ENCODE measurements at places on chromosomes 11 and 22. TPM values are rescaled to one million over a fixed set of nuclear protein-coding genes. Genes with fewer than 3 reads are reported as not detected.

DNA sequence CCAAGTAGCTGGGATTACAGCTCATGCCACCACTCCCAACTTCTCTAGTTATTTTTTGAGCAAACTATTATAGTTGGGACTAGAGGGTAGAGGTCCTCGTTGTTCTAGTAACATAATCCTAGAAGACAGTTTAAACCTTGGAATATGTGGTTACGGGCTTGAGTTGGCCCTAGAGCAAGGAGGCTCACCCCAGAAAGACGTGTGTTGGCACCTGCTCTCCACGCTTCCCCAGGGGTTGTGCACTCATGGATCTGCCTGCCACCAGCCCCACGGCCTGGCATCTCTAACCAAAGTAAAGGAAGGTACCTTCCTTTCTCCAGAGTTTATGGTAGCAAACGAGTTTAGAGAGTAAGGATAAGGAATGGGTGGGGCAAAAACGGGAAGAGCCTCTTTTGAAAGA, 79.0 kb downstream of the SCN3B start:
- no peak for DNase-seq

GRCh38 chr22:20866736-20867135, 7.9 kb downstream of the SNAP29 start:
- DNase-seq: no peak

GRCh38 chr11:87263264-87263838, 225.6 kb downstream of the TMEM135 start:
- no peak for DNase-seq

- DNase-seq: no peak
Observed at GRCh38 chr11:12845163-12845562, 164.0 kb upstream of the RASSF10 start.

UBQLN3 gene
- not detected for polyA plus RNA-seq

NXPE1 gene
- not detected for polyA plus RNA-seq

OR52I1 gene
- polyA plus RNA-seq: not detected

OR52I2 gene
- polyA plus RNA-seq: not detected

PHOX2A gene
- polyA plus RNA-seq: not detected

CXCR5 gene
- not detected for polyA plus RNA-seq
